NCI-H187 treated with DMSO at 0.1 percent for 48 hours (cell line): ENCODE measurements at places on chromosomes 7 and 10.

- no peak for DNase-seq
Measured at GRCh38 chr10:133123746-133124356, 36.1 kb downstream of the ADGRA1 start.

GRCh38 chr7:131330299-131330698, 2.6 kb downstream of the MKLN1 start:
- no peak for DNase-seq

DNA sequence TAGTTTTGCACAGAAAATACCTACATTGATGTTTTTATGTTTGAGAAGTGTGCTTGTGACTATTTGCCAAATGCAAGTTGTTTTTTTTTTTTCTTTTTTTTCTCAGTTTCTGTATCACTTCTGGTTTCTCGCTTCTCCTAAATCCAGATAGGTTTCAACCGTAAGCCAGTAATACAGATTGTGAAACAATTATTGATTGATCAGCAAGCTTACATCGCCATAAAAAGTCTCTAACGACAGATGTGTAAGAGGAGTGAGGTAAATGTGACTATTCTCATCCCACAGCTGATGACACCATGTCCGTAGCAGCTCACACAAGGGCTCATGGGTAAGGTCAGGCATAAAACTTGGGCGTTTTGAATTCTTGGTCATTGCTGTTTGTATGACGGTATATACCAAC, 202.8 kb upstream of the AKR1E2 start:
- DNase-seq = no peak

GRCh38 chr7:92973974-92974373, 137.6 kb upstream of the CDK6 start:
- no peak for DNase-seq

DNA sequence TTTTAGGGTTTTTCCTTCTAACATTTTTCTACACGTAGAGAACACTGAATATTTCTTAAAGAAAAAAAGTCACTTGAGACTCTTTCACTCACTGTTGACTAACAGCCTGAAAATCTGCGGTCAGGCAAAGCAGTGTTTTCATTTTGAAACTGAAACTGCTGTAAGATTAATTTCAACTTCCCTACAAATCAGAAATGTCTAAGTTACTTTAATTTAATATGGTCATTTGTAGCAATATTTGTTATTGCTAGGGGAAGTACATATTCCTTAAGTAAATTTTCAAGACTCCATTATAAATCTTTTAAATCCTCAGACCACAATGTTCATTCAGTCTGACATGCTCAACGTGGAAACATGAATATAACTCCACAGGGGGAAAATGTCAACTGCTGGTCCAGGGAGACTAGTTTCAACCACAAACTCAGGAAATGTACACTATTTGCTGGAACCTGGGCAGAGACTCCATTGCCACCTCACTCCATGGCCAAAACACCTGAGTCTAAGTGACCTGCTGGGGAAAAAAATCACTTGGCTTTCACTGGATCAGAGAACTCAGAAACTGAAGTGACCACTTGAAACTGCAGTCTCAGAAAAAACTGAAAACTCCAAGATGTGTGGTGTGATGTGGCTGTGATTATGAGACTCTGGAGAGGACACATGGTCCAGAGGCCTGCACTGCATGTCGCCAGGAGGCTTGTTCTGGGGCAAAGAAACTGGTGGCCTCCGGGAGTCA, 161.2 kb downstream of the TAX1BP1 start:
- DNase-seq = no peak

DNA sequence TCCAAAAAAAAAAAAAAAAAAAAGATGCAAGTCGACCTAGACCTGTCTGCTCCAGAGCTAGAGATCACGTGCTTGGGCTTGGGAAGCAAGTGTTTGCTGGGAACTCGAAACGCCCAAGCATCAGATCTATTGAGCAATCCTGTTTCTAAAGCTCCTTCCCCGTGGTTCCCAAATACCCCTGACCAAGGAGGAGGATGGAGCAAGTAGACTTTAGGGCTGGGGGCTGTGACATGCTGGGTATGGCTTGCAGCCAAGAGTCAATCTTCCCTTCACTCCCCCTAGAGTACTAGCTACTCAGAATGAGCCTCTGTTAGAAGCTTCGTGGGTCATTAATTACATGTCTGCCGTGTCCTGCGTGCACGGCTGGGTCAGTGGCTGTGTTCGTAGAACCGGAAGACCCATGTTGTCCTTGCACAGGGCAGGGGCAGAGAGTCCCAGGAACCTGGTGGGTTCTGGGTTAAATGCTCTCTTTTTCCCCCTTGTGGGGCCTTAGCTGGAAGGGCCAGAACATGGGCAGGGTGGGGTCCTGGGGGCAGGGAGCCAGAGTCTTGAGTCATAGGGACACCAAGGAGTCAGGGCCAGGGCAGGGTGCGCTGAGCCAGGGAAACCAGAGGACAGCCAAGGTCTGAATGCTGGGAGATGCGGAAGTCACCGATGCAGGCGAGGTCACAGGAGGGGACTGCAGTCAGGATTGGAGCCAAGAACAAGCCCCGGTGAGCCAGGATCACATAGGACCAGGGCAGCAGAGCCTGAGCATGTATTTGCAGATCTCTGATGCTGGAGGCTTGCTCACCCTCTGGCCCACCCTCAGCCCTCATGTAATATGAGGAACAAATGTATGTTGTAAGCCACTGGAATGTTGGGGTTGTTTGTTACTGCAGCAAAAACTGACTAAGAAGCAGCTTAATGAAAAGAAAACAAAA, 34.6 kb upstream of the TPST1 start:
- DNase-seq = no peak

DNA sequence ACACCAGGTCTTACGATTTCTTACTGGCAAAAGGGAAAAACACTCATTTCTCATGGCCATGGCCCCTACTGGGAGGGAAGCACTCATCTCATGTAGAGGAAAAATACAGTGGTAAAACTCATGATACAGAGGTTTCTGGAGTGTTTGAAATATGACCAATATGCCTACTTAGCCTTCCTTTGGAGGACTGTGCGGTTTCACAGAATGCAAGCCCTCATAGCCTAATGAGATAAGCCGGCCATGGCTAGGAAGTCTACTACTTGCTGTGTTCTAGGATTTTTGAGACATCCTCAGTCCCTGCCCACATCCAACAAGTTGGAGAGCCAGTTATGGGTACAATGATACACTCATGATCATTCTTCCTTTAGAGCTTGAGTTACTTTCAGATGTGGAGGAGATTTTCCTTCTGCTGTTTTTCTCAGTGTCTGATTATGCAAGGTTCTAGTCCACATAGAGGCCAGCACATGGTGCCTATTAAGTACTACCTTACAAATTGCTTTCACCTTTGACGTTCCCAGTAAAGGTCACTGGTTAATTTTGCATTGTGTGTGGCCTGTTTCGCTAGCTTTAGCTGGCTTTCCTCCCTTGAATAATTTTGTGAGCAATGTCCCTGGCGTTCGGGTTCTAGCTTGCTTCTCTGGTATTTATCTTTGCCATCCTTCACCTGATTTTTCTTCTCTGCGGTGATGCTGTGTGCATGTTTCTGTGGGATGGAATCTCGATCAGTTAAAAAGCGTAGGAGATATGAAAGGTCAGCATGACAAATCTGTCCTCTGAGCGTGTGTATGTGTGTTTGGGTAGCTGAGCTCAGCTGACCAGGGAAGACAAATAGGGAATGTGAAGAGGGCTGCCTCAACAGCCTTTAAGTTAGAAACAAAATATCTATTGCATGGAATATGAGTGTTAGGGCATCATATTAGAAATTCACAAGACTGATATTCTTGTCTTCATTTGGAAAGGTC, 295.4 kb downstream of the LRMDA start:
- DNase-seq = peak; percentile 70

GRCh38 chr10:33617381-33618080, 283.1 kb upstream of the NRP1 start:
- no peak for DNase-seq

DNA sequence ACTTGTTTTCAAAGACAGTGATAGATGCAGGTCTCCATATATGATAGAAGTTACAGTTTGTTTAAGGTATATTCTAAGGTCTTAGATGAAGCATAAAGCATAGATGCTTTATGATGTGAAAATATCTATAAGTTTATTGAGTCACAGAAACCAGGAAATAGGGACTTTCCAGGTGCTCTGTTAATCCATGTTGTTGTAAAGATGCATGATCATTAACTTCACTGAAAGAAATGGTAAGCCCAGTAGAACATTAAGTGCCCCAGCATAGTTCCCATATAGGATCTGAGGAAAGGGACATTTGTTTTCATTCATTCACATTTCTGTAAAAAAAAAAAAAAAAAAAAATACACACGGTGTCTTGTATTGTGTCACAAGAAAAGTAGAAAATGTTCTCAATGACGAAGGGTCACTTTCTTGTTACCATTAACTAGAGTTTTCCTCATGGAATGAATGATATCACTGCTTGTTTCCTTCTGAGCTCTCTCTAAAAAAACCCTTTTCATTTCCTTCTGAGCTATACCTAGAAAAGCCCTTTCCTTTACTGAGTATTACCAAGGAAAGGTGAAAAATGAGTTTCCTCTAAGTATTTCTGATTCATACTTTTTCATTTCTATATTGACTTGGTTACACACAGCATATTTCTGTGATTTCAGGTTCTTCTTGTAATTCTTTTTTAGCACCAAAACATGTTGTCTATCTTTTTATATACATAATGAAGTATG, 105.2 kb downstream of the MACC1 start:
- no peak for DNase-seq

DNA sequence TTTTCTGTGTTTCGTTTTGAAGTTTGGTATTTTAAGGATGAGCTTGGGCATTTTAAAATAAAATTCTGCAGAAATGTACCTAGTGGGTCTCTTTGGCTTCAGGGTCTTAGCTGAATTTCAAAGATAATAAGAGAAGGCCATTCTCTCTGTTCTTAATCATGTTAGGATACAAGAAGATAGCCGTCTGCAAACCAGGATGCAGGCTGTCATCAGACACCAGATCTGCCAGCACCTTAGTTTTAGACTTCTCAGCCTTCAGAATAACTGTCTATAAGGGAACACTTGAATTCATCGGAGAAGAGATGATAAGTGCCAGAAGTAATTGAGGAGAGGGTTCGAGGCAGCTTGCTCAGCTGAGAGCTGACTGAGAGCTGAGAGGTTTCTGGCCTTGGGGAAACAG, 202.1 kb downstream of the REEP3 start:
- no peak for DNase-seq

DNA sequence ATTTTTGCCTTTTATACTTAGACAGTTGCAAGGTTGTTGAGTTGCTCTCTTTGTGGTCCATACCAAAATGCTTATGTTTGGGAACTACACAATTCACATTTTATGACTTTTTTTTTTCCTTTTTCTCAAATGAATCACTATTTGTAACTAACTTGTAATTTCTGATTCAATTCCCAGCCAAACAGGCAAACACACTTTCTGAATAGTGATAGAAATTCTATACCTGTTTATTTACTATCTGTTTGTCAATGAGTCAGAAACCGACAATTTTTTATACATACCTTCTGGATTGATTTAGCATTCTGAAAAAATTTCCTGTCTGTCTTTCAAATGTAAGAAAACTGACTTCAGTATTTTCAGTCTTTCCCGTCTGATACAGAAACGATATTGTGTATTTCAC, 69.1 kb downstream of the MBL2 start:
- DNase-seq = no peak

DNA sequence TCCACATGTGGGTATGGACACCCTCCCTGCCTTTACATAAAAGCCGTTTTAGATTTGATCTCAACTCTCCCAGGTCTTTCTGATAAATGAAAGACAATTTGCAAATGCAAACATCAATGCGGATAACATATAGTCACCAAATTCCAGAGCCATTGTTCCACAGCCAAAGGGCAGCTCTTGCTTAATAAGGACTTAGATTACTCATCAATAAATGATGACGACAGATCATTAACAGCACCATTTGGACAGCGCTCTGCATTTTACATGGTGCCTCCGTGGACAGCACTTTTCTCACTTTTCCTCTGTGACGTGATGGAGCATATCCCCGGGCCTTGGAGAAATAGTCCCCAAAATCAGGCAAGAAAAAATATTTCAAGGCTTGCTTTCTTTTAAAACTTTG, 370.3 kb upstream of the CELF2 start:
- DNase-seq = no peak

- no peak for DNase-seq
Measured at GRCh38 chr10:112911206-112911605, 38.8 kb upstream of the TCF7L2 start.

DNA sequence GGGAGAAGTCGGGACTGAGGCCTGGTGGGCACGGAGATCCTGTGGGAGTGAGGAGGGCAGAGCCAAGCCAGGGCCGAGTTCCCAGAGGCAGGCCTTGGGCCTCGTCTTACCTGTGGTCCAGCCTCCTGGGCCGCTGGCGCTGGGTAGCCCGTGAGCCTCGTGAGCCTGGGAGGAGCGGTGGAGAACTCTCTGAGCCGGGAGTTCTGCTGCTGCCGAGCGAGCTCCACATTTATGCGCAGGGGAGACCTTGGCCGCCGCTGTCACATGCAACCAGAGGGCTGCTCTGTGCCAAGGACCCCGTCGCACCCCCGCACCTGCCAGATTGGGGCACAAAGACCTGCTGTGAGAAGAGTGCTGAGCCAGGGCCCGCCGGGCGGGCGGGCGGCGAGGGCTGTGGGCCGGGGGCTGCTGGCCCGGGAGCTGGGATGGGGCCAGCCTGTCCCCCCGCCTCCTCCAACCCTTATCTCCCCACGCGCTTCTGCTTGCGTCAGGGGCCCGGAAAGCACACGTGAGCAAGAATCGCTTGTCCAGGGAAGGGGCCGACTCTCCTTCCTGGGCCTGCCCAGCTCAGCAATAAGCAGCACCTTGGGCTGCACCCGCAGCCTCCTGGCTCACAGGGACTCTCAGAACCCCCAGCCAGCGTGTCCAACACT, 10.2 kb downstream of the VENTX start:
- no peak for DNase-seq
